Pericardium fibroblast (primary cell): ENCODE measurements at places on chromosomes 12 and 14. TPM values are rescaled to one million over a fixed set of nuclear protein-coding genes. Genes with fewer than 3 reads are reported as not detected.

CLEC4D gene
- total RNA-seq = not detected in 2 replicates

SOAT2 gene
- 0.12 TPM in 1 of 2 replicates, not detected in the other for total RNA-seq

NYNRIN gene
- total RNA-seq = 24.0 and 31.4 TPM in 2 replicates

AACS gene
- total RNA-seq = 11.4 and 27.2 TPM in 2 replicates

C12orf75 gene
- total RNA-seq = 20.5 and 44.8 TPM in 2 replicates

CLEC2A gene
- not detected in 2 replicates for total RNA-seq

TAMALIN gene
- 17.9 and 18.8 TPM in 2 replicates for total RNA-seq

RIMBP2 gene
- 0.23 and 0.60 TPM in 2 replicates for total RNA-seq

FGF23 gene
- not detected in 2 replicates for total RNA-seq

PLA2G1B gene
- total RNA-seq = not detected in 2 replicates
